Osteocyte (in vitro differentiated cells): ENCODE measurements at places on chromosomes 4 and X.
A peak's percentile ranks its signal among the peaks of the same experiment; 100 is the strongest.

DNA sequence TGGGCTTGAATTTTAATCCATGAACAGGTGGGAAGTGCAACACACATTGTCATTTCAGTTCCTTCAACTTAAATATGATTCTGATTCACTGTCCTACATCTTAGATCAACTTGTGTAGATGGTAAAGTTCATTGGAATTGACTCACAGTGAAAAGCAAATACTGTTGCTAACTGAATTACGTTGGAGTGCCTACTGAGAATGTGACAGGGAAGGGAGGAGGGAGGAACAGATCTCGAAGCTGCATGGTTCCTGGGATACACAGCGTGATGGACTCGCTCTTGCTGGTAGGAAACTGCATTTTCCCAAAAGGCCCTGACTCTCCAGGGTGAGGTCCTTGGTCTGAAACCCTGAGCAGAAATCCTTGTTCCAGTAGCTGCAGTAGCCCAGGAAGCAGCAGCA lies 284.2 kb downstream of the USP46 start:
- DNase-seq, result no peak

- DNase-seq, result no peak
These were observed 768 bp upstream of the CDKL5 start for GRCh38 chrX:18424482-18425198.

- DNase-seq, result no peak
These were observed 73.1 kb downstream of the PACRGL start for GRCh38 chr4:20773144-20773997.

DNA sequence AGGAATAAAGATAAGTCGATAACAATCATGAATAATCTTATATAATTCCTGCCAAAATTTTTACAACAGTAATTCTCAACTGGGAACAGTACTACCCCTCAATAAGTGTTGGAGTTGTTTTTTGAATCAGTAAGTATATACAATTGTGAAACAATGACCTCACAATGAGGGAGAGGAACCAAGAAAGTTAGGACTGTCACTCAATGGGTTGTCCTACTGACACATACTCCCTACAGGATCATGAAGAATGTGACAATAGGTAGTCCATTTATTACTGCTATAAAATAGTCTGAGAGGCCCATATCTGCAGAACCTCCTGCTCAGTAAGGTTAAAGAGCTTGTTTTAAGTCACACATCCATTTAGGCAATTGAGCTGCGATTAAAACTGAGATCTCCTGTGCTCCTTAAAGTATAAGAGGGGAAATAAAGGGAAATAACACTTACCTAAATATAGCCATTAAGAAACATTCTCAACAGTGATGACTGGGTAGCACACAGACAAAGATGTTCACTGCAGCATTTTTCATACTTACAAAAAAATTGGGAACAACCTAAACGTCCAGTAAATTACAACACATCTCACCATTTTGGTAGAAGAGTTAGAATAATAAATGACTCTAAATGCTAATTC lies 26.2 kb downstream of the FBXW7 start:
- no peak for DNase-seq

GRCh38 chr4:101232074-101232776 lies 115.1 kb downstream of the PPP3CA start:
- DNase-seq, result peak; percentile 84

GRCh38 chrX:33272986-33273385 lies 61.6 kb upstream of the DMD start:
- no peak for DNase-seq
